ENCODE measurements at places on chromosomes 5 and 9.

DNA sequence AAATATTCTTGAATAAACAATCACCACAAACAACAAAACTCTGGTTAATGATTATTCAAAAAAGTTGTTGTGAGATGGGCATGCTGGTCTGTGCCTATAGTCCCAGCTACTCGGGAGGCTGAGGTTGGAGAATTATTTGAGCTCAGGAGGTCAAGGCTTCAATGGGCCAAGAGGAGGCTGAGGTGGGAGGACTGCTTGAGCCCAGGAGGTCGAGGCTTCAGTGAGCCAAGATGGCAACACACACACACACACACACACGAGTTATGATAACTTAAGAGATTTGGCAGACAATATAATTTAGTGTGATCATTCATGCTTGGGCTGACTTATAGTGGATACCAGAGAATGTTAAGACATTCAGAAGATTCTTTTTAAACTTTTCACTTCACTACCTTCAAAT, 14.9 kb downstream of the LYSMD3 start:
- ATAC-seq, result no peak

GRCh38 chr5:124869426-124870033, 123.1 kb upstream of the ZNF608 start:
- peak; percentile 48 for ATAC-seq

DNA sequence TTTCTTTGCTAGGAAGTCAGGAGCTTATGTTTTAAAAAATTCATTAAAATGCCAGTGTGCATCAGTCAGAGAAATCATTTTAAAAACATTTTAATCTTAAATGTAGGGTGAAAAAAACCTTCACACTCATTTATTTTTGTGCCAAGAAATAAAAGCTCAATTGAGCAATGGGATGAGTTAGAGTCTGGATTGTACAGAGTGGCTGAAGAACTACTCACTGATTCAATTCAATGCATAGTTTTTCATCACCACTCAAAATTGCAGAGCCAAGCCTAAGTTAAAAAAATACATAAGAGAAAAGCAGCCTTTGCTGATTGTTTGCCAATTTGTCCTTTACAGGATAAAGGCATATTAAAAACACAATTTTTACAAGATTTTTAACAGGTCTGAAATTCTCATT, 168.2 kb upstream of the DMRTA1 start:
- no peak for ATAC-seq

DNA sequence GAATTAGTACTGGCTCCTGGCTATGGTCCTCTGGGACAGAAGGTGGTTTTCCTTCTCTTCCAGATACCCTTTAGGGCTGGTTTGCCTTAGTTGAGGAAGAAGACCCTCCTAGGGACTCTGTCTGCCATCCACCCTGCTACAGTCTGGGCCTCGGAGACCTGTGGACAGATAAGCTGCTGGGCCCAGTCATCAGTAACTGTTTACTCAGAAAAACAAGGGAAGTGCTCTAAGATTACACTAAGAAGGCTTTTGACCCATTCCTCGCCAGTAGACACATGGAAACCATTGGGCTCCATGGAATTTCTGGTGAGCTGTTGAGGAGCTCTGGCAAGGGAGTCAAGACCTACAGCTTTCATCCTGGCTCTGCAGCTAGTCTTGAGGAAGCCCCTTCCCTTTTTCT, 31.2 kb downstream of the LARP1 start:
- ATAC-seq, result no peak

DNA sequence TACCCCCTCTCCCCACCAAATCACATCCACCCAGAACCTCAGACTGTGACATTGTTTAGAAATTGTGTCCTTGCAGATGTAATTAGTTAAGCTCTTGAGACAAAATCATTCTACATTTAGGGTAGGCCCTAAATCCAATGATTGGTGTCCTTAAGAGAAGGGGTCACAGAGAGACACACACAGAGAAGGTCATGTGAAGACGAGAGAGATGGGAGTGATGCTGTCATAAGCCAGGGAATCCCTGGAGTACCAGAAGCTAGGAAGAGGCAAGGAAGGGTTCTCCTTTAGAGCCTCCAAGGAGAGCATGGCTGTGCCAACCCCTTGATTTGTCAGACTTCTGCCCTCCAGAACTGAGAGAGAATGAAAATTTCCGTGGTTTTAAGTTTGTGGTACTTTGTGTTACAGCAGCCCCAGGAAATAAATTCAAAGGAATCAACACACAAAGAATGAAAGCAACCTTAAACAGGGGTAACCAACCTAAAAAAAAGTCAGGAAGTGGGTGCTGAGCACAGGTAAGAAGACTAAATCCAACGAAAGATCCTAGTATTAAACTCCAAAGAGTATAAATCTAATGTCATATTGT, 33.6 kb downstream of the TIMD4 start:
- no peak for ATAC-seq

All from SK-N-SH treated with all-trans-retinoic acid at 6 μM for 48 hours (cell line).